Thoracic aorta (tissue), 2 donors: ENCODE measurements at places on chromosomes 11 and 22. TPM values are rescaled to one million over a fixed set of nuclear protein-coding genes. Genes with fewer than 3 reads are reported as not detected.

EIF3M gene
- 347 TPM for total RNA-seq

LRP5 gene
- 67.2 TPM for total RNA-seq

UBQLNL gene
- total RNA-seq: 1.4 TPM

- H3K27ac ChIP-seq: no peak overlapping the region
- H3K4me3 ChIP-seq: no peak overlapping the region
- H3K4me1 ChIP-seq: peaks cover 48% of the 10 kb centered on the region
- no peaks in the 10 kb centered on the region for H3K36me3 ChIP-seq
- no peaks in the 10 kb centered on the region for H3K27me3 ChIP-seq
These were observed 28.8 kb upstream of the P2RY2 start for GRCh38 chr11:73189315-73189714.

DNA sequence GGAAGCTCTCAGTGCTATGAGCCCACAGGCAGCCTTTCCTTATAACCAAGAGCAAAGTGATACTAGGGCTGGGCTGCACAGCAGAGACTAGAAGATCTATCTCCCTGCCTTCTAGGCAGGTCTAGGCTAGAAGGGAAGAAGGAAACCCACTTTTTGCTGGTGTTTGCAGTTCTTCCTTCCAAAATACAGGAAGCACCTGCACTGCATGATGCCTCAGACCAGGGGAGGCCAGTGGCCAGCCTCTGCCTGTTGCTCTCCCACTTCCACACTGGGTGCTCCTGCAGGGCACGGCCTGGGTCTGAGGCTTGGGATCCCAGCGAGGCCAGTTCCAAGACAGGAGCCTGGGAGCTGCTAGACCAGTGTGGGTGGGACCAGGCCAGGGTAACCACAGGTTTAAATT lies 6.0 kb upstream of the UCP3 start:
- peaks cover 10% of the 10 kb centered on the region for H3K4me1 ChIP-seq
- no peak overlapping the region for H3K4me3 ChIP-seq
- H3K27ac ChIP-seq: no peak overlapping the region
- H3K36me3 ChIP-seq: no peaks in the 10 kb centered on the region
- no peak for DNase-seq
- H3K27me3 ChIP-seq: no peaks in the 10 kb centered on the region

- peaks cover 73% of the 10 kb centered on the region for H3K4me1 ChIP-seq
- no peaks in the 10 kb centered on the region for H3K27me3 ChIP-seq
- peak overlapping the region; percentile 7 for H3K4me3 ChIP-seq
These were observed 8.7 kb downstream of the GRK2 start for GRCh38 chr11:67274768-67275605.

SULT4A1 gene
- total RNA-seq: not detected

- H3K27me3 ChIP-seq: no peaks in the 10 kb centered on the region
- H3K4me1 ChIP-seq: no peaks in the 10 kb centered on the region
- H3K36me3 ChIP-seq: no peaks in the 10 kb centered on the region
- no peak overlapping the region for H3K4me3 ChIP-seq
These were observed 7.1 kb upstream of the MUC15 start for GRCh38 chr11:26578998-26579661.

- no peaks in the 10 kb centered on the region for H3K4me1 ChIP-seq
- peak overlapping the region; percentile 38 for H3K4me3 ChIP-seq
- H3K27ac ChIP-seq: peak overlapping the region; percentile 35
- H3K36me3 ChIP-seq: no peaks in the 10 kb centered on the region
- H3K27me3 ChIP-seq: no peaks in the 10 kb centered on the region
These were observed 57.6 kb upstream of the FTH1 start for GRCh38 chr11:62024936-62025486.

NTM gene
- total RNA-seq: not detected

- no peak overlapping the region for H3K4me3 ChIP-seq
- no peaks in the 10 kb centered on the region for H3K4me1 ChIP-seq
- no peaks in the 10 kb centered on the region for H3K36me3 ChIP-seq
- no peaks in the 10 kb centered on the region for H3K27me3 ChIP-seq
- H3K27ac ChIP-seq: no peak overlapping the region
- no peak for DNase-seq
These were observed 56.2 kb upstream of the RCN1 start for GRCh38 chr11:32034680-32035079.

- no peaks in the 10 kb centered on the region for H3K4me1 ChIP-seq
- H3K27ac ChIP-seq: no peak overlapping the region
- no peaks in the 10 kb centered on the region for H3K36me3 ChIP-seq
These were observed 38.0 kb upstream of the GALNT18 start for GRCh38 chr11:11659567-11660362.

NPAS4 gene
- total RNA-seq: 6.6 TPM

- no peaks in the 10 kb centered on the region for H3K36me3 ChIP-seq
- no peak overlapping the region for H3K27ac ChIP-seq
- H3K4me1 ChIP-seq: no peaks in the 10 kb centered on the region
- no peaks in the 10 kb centered on the region for H3K27me3 ChIP-seq
- no peak for DNase-seq
- no peak overlapping the region for H3K4me3 ChIP-seq
These were observed 8.5 kb downstream of the TMEM132A start for GRCh38 chr11:60932605-60933356.

MMP13 gene
- not detected for total RNA-seq

- H3K27ac ChIP-seq: no peak overlapping the region
- H3K4me3 ChIP-seq: no peak overlapping the region
- H3K36me3 ChIP-seq: no peaks in the 10 kb centered on the region
- H3K4me1 ChIP-seq: peaks cover 28% of the 10 kb centered on the region
These were observed 37.6 kb downstream of the ATXN10 start for GRCh38 chr22:45709060-45709739.

MRGPRF gene
- total RNA-seq: 171 TPM

- no peaks in the 10 kb centered on the region for H3K36me3 ChIP-seq
- H3K27me3 ChIP-seq: no peaks in the 10 kb centered on the region
- no peak for DNase-seq
- no peaks in the 10 kb centered on the region for H3K4me1 ChIP-seq
- no peak overlapping the region for H3K27ac ChIP-seq
- no peak overlapping the region for H3K4me3 ChIP-seq
These were observed 15.1 kb upstream of the SLC25A18 start for GRCh38 chr22:17548010-17548755.

- peaks cover 4% of the 10 kb centered on the region for H3K36me3 ChIP-seq
- no peaks in the 10 kb centered on the region for H3K27me3 ChIP-seq
- H3K27ac ChIP-seq: no peak overlapping the region
- H3K4me3 ChIP-seq: no peak overlapping the region
These were observed 19.4 kb downstream of the SNU13 start for GRCh38 chr22:41668971-41669911.

DNA sequence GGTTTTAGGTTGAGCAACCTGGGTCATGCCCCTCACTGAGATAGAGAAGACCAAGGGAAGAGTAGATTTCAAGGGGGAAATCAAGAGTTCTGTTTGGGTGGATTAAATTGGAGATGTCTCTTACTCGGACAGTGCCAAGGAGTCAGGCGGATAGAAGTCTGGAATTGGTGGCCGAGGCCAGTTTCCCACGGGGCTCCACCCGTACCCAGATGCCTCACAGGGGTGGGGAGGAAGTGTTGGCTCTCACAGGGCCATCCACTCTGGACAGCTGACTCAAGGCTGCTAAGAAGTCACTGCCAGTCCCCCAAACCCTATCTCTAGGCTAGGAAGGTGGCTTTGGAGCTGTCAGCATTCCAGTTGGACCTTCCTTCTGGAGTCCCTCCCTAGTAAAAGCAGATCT lies 79.1 kb upstream of the TIMP3 start:
- H3K4me1 ChIP-seq: peaks cover 15% of the 10 kb centered on the region
- H3K4me3 ChIP-seq: no peak overlapping the region
- H3K27me3 ChIP-seq: no peaks in the 10 kb centered on the region
- no peaks in the 10 kb centered on the region for H3K36me3 ChIP-seq

DNA sequence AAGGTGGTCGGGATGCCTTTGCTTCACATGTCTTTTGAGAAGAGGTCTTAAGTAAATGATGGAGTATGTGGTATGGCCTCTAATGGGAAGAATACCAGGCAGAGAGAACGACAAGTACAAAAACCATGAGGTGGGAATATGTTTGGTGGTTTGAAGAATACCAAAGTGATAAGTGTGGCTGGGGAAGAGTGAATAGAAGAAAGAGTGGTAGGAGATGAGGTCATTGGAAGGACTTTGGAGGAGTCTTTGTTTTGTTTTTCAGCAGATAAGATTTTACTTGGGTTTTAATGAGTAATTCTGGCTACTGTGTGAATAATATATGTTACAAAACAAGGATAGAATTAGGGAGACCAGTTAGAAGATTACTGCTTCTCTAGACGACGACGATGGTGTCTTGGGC lies 515.4 kb downstream of the RAB38 start:
- no peaks in the 10 kb centered on the region for H3K36me3 ChIP-seq
- H3K4me1 ChIP-seq: no peaks in the 10 kb centered on the region
- H3K4me3 ChIP-seq: no peak overlapping the region
- H3K27me3 ChIP-seq: no peaks in the 10 kb centered on the region
- DNase-seq: no peak

- no peaks in the 10 kb centered on the region for H3K36me3 ChIP-seq
- H3K4me3 ChIP-seq: no peak overlapping the region
- no peak for DNase-seq
- H3K27ac ChIP-seq: no peak overlapping the region
- H3K27me3 ChIP-seq: no peaks in the 10 kb centered on the region
These were observed 74.4 kb upstream of the NTM start for GRCh38 chr11:131295986-131296385.

PDE2A gene
- 37.1 TPM for total RNA-seq

CHRNA10 gene
- total RNA-seq: not detected

CDC42EP2 gene
- total RNA-seq: 18.7 TPM

GRCh38 chr11:73269459-73270015 lies 2.6 kb upstream of the P2RY6 start:
- no peak overlapping the region for H3K27ac ChIP-seq
- H3K27me3 ChIP-seq: no peaks in the 10 kb centered on the region
- H3K4me3 ChIP-seq: no peak overlapping the region
- no peaks in the 10 kb centered on the region for H3K36me3 ChIP-seq
- DNase-seq: no peak

GRCh38 chr11:116731097-116731761 lies 41.6 kb downstream of the BUD13 start:
- no peak overlapping the region for H3K27ac ChIP-seq
- DNase-seq: no peak
- no peaks in the 10 kb centered on the region for H3K4me1 ChIP-seq
- H3K36me3 ChIP-seq: no peaks in the 10 kb centered on the region
- no peak overlapping the region for H3K4me3 ChIP-seq
- H3K27me3 ChIP-seq: no peaks in the 10 kb centered on the region

VSTM5 gene
- not detected for total RNA-seq

DNA sequence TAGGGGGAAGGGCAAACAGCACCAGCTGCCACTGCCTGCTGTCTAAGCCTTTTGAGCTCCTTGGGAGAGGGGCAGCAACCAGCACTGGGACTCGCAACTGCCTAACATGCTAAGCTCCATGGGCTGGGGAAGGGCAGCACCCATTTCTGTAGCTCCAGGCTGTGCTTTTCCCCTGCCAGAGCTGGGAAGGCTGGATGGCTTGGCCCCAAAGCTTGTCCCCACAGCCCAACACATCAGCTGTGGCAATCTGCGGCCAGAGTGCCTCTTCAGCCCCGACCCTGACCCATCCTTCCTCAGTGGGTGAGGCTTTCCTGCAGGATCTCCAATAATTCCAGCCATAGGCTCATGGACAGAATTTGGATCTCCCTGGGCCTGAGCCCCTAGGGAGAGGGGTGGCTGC lies 551.3 kb downstream of the TMEM135 start:
- H3K4me3 ChIP-seq: no peak overlapping the region
- H3K27me3 ChIP-seq: no peaks in the 10 kb centered on the region
- no peaks in the 10 kb centered on the region for H3K4me1 ChIP-seq

DNA sequence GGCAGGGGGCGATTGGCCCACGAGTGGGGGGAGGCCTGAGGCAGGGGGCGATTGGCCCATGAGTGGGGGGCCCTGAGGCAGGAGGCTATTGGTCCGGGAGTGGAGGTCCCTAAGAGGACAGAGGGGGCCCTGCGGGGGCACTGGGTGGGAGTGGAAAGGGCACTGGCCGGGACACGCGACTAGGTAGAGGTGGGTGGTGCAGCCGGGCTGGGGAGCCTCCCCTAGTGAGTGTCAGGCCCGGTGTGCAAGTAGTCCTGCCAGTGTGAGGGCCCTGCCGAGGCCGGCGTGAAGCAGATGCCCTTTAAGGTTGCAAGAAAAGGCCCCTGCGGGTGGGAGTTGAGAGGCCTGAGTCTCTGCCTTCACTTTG lies 909 bp upstream of the BRD1 start:
- H3K36me3 ChIP-seq: peaks cover 7% of the 10 kb centered on the region
- DNase-seq: no peak
- H3K4me1 ChIP-seq: peaks cover 26% of the 10 kb centered on the region
- no peak overlapping the region for H3K4me3 ChIP-seq

CATSPERZ gene
- not detected for total RNA-seq

- H3K36me3 ChIP-seq: no peaks in the 10 kb centered on the region
- no peak overlapping the region for H3K4me3 ChIP-seq
- no peaks in the 10 kb centered on the region for H3K27me3 ChIP-seq
- H3K27ac ChIP-seq: no peak overlapping the region
- H3K4me1 ChIP-seq: peaks cover 25% of the 10 kb centered on the region
These were observed 16.9 kb upstream of the WNT7B start for GRCh38 chr22:45993841-45994240.

GRCh38 chr11:133961890-133962289 lies 5.1 kb upstream of the IGSF9B start:
- H3K4me3 ChIP-seq: no peak overlapping the region
- H3K27ac ChIP-seq: no peak overlapping the region
- DNase-seq: no peak
- H3K27me3 ChIP-seq: no peaks in the 10 kb centered on the region
- H3K4me1 ChIP-seq: peaks cover 35% of the 10 kb centered on the region

DNA sequence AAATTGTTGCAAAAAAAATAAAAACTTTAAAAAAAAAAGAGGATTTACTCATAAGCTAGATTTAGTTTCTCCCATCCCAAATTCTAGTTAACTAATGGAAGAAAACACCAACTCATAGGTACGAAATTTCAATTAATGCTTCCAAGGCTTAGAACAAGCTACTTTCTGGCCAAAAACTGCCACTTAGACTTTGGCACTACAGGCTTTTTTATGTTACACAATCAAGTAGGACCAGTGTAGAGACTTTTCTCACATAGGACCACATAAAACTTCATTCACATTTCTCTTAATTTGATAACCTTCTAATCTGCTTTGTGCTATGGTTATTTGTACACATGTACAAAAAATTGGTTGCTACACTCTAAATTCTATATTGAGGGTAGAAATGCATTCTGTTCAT lies 3.1 kb downstream of the ST13 start:
- H3K4me3 ChIP-seq: no peak overlapping the region
- DNase-seq: no peak
- H3K27me3 ChIP-seq: no peaks in the 10 kb centered on the region
- peaks cover 1% of the 10 kb centered on the region for H3K36me3 ChIP-seq
- peaks cover 31% of the 10 kb centered on the region for H3K4me1 ChIP-seq
- no peak overlapping the region for H3K27ac ChIP-seq

P2RX3 gene
- not detected for total RNA-seq

DNA sequence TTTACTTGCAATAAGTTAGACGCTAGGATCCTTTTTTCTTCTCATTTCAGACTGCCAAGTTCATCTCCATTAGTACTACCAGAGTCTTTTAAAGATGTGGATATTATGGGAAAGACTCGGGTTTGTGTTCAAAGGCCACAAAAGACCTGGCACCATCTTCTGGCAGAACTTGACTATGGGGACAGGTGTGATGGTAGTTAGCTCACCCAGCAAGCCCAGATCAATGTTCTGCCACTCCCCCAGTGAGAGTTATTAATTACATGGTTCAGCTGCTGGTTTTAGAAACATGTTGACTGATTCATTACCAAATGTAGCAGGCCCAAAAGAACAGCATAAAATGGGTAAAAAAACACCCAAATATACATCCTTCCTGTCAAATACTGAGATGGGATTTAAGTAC lies 333.5 kb upstream of the PITPNB start:
- no peak for DNase-seq
- H3K4me1 ChIP-seq: no peaks in the 10 kb centered on the region
- no peak overlapping the region for H3K27ac ChIP-seq
- H3K36me3 ChIP-seq: no peaks in the 10 kb centered on the region
- H3K27me3 ChIP-seq: no peaks in the 10 kb centered on the region

MYRF gene
- total RNA-seq: not detected
